Uterus (tissue), 4 donors: ENCODE measurements at places on chromosomes 3 and 15.

DNA sequence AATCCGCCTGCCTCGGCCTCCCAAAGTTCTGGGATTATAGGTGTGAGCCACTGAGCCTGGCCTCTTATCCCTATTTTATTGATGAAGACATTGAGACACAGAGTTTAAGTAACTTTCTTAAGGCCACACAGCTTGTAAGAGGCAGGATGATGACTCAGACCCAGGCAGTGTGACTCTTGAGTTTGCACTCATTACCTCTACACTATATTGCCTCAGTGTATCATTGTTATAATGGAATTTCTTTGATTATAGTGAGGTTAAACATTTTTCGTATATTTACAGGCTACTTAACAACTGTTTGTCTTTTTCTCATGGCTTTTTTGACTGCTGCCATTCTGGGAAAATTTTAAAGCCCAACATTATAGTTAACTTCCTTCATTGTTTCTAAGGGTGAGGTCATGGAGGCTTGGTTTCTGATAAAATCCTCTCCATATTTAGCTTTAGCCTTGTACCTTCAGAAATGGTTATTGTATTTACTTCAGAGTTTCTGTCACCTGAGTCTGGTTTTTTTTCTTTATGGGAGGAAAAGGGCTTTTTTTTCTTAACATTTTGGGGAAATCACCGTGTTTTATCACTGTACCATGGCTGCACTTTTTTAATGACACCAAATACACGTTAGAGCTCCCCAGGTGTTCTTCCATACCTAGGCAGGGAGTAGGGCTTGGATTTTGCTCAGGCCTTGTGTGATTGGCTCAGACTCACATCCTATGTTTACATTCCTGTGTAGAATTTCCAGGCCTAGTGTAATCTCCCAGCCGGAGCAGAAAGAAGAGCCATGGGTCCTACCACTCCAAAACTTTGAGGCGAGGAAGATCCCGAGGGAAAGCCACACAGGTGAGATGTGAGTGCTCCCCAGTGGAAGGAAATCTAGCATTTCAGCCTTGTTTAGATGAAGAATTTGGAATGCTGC lies 6.3 kb downstream of the ZNF774 start:
- DNase-seq = no peak

GRCh38 chr3:115321400-115321805 lies 174.3 kb upstream of the ZBTB20 start:
- no peak for DNase-seq

DNA sequence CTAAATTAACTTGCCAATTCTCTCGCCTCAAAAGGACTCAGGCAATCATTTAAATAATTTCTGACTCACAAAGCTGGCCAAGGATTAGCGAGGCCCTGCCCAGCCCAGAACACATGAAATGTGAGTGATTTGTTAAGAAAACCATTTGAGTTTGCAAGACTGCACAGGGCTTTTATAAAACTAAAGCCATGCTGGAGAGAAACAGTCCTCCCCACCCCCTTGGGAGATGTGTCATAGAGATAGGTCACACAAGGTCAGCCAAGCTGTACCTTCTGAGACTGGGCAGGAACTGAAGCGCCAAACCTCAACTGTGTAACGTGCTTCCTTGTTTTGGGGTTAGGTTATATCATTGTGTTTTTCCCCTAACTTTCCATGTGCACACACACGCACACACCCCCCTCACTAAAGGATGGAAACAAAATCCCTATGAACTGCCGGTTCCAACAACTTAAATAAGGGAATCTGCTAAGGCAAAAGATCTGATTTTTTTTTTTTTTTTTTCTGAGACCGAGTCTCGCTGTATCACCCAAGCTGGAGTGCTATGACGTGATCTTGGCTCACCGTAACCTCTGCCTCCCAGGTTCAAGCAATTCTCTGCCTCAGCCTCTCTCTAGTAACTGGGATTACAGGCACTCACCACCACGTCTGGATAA lies 8.1 kb downstream of the SPATA12 start:
- DNase-seq = peak; percentile 58

- no peak for DNase-seq
Measured at GRCh38 chr15:34584330-34584668, 848 bp upstream of the GOLGA8B start.

- DNase-seq = no peak
Measured at GRCh38 chr3:175732017-175732416, 872.9 kb downstream of the NAALADL2 start.

- no peak for DNase-seq
Measured at GRCh38 chr3:189053322-189053721, 118.4 kb upstream of the TPRG1 start.

DNA sequence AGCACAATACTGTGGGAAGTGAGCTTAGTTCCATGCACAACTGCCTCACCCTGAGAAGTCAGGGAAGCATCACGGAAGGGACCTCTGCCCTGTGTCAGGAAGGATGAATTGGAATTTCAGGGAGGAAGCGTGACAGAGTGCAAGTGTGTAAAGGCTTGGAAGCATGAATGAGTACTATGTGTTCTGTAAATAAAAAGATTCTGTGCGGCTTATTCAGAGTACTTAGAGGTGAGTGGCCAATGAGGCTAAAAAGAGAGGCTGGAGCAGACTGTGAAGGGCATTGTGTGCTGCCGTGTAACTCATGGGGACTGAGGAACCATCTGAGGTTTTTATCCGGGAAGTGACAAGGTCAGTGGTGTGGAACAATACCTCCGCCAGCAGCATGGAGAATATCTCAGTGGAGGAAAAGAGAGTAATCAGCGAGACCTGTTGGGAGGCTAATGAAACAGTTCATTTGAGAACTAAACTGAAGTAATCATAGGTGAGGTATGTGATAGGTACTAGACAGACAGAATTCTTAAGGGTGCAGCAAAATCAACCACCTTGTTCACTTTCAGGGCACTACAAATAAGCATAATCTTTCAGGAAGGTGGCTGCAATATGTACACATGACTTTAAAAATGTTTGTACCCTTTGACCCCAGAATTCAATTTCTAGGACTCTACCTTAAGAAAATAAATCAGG lies 64.9 kb upstream of the SPRED1 start:
- no peak for DNase-seq

- DNase-seq = no peak
Measured at GRCh38 chr3:172079326-172079976, 40.1 kb downstream of the FNDC3B start.

- DNase-seq = no peak
Measured at GRCh38 chr3:59473636-59474035, 423.8 kb upstream of the CFAP20DC start.

- no peak for DNase-seq
Measured at GRCh38 chr15:52673312-52673711, 5.9 kb downstream of the ATOSA start.

- DNase-seq = no peak
Measured at GRCh38 chr15:70274908-70275307, 177.2 kb upstream of the TLE3 start.

DNA sequence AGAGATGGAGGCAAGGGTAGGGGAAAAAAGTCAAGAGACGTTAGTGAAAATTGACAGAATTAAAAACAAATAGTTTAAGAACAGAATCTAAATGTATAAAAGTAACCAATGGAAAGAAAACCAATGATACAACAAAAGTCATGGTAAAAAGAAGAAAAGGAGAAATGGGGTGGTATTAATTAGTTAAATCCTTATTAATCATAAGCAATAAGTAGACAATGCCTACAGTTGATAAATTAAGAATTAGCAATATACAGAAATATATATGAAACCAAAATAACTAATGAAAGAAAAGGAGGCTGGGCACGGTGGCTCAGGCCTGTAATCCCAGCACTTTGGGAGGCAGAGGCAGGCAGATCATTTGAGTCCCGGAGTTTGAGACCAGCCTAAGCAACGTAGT lies 23.8 kb downstream of the EPM2AIP1 start:
- no peak for DNase-seq

GRCh38 chr3:135056733-135057310 lies 261.8 kb downstream of the EPHB1 start:
- DNase-seq = no peak

- no peak for DNase-seq
Measured at GRCh38 chr3:168878655-168879054, 782.9 kb upstream of the GOLIM4 start.

DNA sequence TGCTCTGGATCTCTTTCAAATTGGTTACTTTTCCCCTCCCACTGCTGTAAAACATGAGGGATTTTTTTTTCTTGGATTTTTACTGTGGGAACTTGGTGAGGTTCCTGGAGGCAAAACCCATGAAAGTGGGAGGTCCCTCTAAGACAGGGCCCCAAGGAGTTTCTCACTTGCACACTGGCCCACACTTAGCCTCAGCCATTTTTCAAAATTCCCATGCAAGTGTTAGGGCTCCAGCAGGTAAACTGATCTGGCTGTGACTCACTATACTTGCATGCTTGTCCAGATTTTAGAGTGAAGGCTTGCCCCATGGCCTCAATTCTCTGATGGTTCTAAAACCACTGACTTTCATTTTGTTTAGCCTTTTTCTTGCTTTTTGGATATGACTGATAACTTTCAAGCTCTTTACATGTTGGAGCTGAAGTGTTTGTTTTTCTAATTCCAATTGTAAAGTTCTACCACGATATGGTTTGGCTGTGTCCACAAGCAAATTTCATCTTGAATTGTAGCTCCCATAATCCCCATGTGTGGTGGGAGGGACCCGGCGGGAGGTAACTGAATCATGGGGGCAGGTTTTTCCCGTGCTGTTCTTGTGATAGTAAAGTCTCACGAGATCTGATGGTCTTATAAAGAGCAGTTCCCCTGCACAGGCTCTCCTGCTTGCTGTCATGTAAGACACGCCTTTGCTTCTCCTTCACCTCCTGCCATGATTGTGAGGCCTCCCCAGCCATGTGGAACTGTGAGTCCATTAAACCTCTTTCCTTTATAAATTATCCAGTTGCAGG lies 37.7 kb downstream of the MCCC1 start:
- no peak for DNase-seq
